NCI-H1105 (cell line): ENCODE measurements at places on chromosomes 5 and 9.

- no peak for DNase-seq
Observed at GRCh38 chr9:124841075-124841821, 12.0 kb upstream of the WDR38 start.

DNA sequence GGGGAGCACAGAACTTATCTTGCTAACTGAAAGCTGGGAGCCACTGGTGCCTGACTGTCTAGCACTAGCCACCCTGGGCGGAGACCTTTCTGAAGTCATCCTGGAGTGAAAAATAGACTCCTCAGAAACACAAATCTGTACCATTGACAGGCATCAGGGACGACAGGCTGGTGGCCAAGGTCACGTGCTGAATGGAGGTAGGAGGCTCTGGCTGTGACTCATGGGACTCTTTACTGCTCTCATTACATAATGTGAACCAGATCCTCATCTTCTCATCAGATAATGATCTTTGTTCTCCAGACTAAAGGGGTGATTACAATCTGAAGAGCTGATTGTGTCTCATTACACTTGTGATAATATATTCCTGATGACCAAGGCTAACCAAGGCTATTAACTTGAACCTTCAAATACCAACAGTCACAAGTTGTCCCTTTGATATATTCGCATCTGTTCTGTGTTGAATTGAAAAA lies 91.8 kb downstream of the SEMA5A start:
- DNase-seq, result no peak

DNA sequence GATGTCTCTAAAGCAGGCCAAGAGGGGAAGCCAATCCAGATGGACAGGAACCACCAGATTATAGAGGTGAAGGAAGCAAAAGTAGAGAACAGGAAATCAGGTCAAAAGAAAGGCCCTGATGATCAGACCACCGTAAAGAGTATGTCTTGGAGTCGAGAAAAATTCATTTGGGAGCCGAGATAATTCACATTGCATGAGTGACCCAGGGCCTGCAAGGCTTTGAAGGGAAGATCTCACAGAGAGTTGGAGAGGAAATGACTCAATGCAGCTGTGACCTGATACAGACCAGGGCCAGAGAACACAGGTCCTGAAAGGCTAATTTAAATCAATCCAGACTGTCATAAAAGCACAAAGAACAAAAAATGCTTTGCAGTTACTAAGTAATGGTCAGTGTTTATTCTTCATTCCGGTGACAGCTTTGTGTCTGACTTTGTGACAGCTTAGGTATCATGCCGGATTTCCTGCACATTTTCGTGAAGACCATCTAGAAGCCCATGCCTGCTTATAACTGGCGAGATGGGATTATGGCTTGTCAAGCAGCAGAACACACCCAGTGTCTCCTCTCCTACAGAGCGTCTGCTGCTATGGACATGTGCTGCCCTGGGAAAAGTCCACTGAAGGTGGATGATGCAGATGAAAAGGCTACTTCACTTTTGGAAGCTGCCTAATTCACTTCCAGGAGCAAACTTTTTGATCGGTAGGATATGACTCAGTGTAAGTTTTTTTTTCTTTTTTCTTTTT lies 5.8 kb upstream of the ACTBL2 start:
- DNase-seq, result no peak

DNA sequence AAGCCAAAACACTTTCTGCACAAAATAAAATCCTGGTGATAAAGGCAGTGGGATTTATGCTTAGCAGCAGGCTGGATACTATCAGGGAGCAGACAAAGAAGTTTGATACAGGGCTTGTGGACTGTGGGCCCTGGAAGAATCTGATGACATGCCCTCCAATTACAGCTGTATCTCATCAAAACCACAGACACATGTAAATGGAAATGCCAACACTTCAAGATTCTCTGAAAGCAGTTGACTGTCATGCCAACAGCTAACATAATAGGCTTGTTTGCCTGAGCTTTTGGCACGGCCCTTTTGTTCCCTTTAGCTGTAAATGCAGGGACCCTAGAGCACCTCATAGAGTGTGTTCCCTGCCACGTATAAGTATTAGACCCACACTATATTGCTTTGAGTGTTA lies 114.4 kb downstream of the STK32A start:
- no peak for DNase-seq

DNA sequence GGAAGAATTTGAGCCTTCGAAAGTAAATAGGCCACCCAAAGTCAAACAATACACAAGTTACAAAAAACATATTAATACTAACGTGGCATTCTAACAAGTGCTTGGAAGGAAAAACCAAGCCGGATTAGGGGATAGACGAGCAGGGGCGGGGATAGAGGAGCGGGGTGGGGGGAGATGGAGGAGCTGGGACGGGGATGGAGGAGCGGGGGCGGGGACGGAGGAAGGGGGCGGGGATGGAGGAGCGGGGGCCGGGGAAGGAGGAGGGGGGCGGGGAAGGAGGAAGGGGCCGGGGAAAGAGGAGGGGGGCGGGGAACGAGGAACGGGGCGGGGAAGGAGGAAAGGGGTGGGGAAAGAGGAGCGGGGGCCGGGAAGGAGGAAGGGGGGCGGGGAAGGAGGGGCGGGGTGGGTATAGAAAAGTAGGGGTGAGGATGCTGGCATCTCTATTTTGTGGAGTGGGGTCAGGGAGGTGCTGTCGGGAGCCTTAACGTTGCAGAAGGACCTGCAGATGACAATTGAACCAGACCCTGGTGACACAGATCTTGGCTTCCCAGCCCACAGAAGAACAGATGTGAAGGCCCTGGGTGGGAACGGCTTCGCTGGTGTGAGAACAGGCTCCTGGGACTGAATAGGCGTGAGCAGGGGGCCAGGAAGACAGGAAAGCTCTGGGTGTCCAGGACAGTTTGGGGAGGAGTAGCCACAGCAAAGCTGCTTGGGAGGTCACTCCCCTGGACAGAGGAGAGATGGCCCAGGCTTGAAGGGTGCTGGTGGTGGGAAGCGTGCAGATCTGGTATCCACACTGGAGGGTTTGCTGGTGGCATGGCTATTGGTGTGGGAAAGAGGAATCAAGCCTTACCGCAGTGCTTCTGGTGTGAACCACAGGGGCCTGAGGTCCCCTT lies 233.3 kb upstream of the DAP start:
- DNase-seq, result no peak

DNA sequence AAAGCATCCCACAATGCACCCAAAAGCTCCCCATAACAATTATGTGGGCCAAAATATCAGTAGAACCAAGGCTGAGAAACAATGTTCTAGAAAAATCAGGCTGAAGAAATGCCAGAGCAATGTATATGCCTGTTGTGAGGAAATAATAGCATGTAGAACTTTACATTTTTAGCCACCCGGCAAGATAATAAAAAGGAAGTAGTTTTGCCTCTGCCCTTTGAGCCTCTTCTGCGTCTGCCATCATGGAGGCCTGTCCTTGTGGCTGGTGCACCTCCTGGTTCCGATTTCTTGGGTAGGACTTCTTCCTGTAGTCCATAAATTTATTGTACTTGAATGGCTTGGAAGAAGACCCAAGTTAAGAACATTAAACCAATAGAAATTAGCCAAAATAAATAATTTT lies 38.9 kb upstream of the TNFAIP8 start:
- no peak for DNase-seq

GRCh38 chr5:109589986-109590385 lies 99.7 kb upstream of the MAN2A1 start:
- no peak for DNase-seq
